ENCODE measurements at places on chromosomes 2 and 18. TPM values are rescaled to one million over a fixed set of nuclear protein-coding genes. Genes with fewer than 3 reads are reported as not detected.

Gene NYAP2
- not detected for total RNA-seq

DNA sequence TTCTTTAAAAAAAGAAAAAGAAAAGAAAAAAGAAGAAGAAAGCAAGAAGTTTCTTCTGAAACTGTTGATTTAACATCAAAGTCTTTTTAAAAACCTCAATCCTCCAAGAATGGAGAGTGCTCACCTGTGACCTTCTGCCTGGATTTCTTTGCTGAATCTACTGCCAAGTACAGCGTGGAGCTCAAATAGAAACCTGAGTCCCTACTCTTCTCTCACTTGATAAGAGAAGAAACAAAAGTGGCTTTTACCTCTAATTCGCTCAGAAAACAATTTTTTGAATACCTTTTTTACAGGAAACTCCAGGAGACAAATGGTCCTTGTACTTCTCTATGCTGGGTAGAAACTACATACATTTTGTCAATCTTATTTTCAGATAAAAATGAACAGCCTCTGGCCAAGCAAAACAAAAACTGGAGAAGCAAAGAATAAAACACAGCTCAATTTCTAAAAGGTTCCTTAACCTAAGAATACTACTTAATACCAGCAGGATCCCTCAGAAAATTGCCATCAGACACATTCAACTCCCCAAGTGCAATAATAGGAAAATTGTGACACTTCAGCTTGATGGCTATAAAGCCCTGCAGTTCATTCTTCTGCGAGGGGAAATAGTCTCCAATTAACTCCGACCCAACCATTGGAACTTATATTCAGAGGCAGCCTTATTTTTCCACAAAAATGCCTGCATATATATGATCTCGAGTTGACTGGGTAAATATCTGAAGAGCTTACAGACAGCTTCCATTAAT is 85.8 kb downstream of the GRB14 start:
- no peaks in the 10 kb centered on the region for H3K36me3 ChIP-seq
- H3K4me1 ChIP-seq = no peaks in the 10 kb centered on the region
- H3K27ac ChIP-seq = no peak overlapping the region
- no peak for DNase-seq
- no peaks in the 10 kb centered on the region for H3K27me3 ChIP-seq

DNA sequence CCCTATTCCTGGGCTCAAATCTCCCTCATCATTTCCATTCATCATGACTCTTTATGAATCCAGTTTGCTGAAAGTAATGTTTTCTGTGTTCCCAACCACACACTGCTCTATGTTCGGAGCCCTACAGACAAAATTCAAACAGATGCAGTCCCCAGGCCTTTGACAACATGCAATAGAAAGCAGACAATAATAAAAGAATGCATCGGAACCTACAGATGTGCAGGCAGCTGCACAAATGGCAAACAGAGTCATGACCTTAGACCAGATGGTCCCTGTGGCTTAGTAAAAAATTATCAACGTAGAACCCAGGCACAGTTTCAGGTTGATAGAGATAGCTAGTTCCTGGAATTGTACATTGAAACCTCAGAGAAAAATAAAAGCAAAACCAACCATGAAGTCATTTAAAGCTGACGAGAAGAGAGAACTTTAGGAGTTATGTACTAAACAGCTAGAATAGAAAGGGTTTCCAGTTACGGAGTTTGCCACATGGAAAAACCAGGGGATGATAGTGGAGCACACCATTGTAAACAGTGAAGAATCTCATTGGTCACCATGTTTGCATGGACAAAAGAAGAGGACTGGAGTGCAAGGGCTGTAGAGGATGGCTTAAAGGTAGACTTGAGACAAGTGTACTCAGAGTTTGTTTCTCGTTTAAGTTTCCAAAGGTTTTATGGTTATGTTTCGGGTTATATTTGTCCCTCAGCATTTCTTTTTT is 23.2 kb upstream of the ACVR1 start:
- no peak for DNase-seq
- H3K4me3 ChIP-seq = peak overlapping the region; percentile 9
- no peaks in the 10 kb centered on the region for H3K36me3 ChIP-seq
- H3K4me1 ChIP-seq = peaks cover 63% of the 10 kb centered on the region
- no peaks in the 10 kb centered on the region for H3K27me3 ChIP-seq

GRCh38 chr2:8980096-8980495 is 23.4 kb downstream of the MBOAT2 start:
- no peak for DNase-seq
- no peaks in the 10 kb centered on the region for H3K27me3 ChIP-seq

GRCh38 chr18:50656841-50657470 is 97.1 kb downstream of the MAPK4 start:
- DNase-seq = no peak
- no peak overlapping the region for H3K27ac ChIP-seq
- H3K4me1 ChIP-seq = no peaks in the 10 kb centered on the region

GRCh38 chr2:226953206-226953605 is 117.4 kb downstream of the RHBDD1 start:
- no peak overlapping the region for H3K4me3 ChIP-seq
- H3K4me1 ChIP-seq = peaks cover 7% of the 10 kb centered on the region
- no peak overlapping the region for H3K27ac ChIP-seq
- H3K27me3 ChIP-seq = no peaks in the 10 kb centered on the region

DNA sequence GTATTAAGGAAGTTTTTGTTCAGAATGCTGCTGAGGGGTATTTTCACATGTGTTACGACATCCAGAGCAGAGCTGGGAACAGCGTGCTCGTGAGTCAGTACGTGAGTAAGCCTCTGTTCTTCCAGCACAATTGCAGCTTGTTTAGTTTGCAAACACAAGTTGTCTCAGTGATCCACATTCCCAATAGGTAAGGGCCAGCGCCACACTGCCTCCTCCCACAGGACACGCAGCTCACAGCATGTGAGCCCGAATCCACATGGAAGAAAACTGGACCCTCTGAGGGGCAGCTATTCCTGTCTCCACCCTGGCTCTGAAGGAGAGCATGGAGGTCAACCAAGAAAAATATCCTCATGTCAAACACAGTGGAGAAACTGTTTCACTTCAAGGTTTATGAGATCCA is 173.9 kb upstream of the PID1 start:
- H3K4me1 ChIP-seq = no peaks in the 10 kb centered on the region
- H3K36me3 ChIP-seq = no peaks in the 10 kb centered on the region
- no peak overlapping the region for H3K4me3 ChIP-seq
- no peak for DNase-seq
- H3K27me3 ChIP-seq = no peaks in the 10 kb centered on the region

GRCh38 chr2:120861576-120862191 is 126.0 kb downstream of the GLI2 start:
- no peaks in the 10 kb centered on the region for H3K27me3 ChIP-seq
- H3K4me3 ChIP-seq = no peak overlapping the region
- DNase-seq = no peak
- H3K4me1 ChIP-seq = no peaks in the 10 kb centered on the region
- H3K36me3 ChIP-seq = no peaks in the 10 kb centered on the region

Data from CD8-positive, alpha-beta memory T cell (primary cell).